ENCODE measurements at places on chromosomes 4 and X. TPM values are rescaled to one million over a fixed set of nuclear protein-coding genes. Genes with fewer than 3 reads are reported as not detected.

The PDGFC gene
- total RNA-seq = 188 TPM

The MAGEB10 gene
- not detected for total RNA-seq

The DNAAF6 gene
- total RNA-seq = not detected

The GPR82 gene
- not detected for total RNA-seq

The GAGE1 gene
- not detected for total RNA-seq

The RAB41 gene
- total RNA-seq = not detected

The TLR3 gene
- total RNA-seq = 2.6 TPM

The FDCSP gene
- not detected for total RNA-seq

The ANXA5 gene
- total RNA-seq = 682 TPM

Measured in astrocyte (in vitro differentiated cells and primary cell).